ENCODE measurements at places on chromosomes 2 and 18.
A peak's percentile ranks its signal among the peaks of the same experiment; 100 is the strongest.

GRCh38 chr2:112941753-112942653, 31.0 kb downstream of the IL37 start:
- peak; percentile 96 for DNase-seq

DNA sequence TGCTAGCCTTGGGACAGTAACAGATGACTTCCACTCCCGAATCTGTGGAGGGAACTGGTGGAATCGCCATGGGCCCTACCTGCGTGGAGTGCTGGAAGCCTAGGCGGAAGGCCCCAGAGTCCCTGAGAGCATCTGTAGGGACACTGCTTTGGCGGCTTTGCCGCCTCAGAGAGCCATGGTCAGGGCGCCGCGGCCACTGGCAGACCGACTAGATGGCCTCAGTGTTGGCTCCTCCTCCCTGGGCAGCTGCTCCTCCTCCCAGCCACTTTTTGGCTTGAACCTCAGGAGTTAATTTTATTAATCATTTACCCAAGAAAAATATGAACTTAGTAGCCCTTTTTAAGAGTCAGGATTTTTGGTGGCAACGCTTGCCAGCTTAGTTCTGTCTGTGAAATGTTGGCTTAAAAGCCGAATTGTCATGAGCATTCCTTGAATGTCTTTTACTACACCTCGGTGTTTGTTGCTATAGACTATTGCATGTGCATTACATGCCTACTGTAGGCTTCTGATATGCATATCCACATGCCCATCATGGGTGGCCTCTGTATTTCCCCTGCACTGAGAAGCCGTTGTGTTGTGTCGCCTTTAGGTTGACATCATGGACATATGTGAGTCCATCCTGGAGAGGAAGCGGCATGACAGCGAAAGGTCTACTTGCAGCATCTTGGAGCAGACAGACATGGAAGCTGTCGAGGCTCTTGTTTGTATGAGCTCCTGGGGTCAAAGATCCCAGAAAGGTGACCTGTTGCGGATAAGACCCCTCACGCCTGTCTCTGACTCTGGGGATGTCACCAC, 2.4 kb downstream of the KLF11 start:
- peak; percentile 48 for DNase-seq

GRCh38 chr2:136207665-136208064, 89.7 kb upstream of the CXCR4 start:
- DNase-seq = no peak

DNA sequence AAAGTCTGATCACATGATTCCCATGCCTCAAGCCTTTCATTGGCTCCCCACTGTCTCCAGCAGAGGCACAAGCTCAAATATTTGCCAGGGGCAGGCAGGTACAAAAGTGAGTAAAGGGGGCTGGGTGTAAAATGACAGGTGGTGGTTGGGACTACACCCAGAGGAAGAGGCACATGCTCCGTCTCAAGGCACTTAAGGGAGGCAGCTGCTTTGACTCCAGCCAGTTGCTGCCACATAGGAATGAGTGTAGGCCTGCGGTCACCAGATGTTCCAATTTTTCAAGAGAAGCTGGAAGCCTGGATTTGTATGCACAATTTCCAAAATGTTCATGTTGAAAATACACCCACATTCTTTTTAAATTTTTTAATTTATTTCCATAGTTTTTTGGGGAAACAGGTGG, 164.4 kb downstream of the UPP2 start:
- no peak for DNase-seq

DNA sequence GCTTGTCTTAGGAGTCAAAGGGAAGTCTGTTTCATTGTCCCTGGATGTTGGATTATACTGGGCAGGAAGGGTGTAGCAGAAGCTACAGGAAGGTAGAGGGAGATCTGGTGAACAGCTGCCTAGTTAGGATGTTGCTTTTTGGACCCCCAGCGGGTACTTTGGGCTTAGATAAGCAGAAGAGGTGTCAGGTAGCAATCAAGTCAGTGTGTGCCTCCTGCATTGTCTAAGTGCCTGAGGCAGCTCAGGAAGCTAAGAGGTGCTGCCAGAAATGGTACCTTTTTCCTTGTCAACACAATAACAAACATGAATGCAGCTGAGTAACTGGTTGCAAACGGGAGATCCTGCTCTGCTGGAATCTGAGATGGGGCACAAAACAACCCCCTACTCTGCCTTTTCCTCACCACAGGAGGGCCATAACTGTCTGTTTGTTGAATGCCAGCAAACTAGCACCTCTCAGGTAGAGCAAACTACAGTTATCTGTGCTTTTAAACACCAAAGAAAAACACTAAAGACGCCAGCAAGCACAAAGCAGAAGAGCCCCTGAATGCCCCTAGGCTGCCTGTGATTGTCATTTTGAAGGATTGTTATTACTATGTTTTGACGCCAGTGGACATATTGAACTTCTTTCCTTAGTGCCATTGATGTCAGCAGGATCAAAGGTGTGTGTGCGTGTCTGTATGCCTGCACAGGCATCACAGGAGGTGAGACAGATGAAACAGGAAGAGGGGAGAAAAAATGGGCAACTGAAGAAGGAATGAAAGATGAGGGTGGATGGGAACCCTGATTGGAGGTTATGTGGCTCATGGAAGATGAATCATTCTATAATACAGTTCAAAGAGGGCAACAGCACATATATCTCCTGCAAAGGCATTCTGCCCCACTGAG, 151.4 kb downstream of the ETAA1 start:
- DNase-seq = peak; percentile 77

DNA sequence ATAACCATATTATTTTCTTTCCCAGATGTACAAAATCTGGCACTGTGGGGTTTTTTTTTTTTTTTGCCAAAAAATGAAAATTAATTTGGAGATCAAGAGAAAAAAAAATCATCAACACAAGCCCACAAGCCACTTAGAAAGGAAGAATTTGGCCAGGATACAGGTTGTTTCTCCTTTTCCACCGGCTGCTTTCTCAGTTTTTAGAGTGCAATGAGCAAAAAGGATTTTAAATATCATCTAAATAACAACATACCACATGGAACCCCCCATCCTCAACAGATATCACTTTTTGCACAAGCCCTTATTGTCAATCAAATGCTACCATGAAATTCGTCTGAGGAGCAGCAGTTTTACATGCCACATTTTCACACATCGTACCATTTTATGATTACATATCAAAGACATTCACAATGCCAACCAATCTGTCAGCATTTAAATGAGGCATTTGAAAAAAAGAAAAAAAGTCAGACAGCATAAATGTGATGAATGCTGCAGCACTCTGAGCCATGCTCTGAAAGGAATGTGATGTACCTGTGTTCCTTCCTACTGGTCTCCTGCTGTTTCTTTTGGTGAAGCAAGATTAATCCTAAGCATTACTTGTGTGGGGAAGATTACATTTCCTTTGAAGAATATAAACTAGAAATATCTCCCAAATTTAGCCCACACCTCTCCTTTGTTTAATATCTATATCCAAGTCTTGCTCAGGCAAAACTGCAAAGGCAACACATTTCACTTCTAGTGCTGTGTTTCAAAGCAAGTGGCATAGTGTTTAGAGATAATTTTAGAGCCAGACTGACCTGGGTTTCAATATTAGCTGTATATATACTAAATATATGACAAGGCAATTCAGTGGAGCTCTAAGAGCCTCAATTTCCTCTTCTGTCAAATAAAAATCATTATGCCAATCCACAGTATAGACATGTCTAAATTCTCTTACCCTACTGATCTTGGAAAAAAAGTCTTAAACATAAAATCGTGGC, 391.3 kb downstream of the CMPK2 start:
- no peak for DNase-seq

- DNase-seq = peak; percentile 66
Measured at GRCh38 chr18:13159579-13159978, 59.0 kb upstream of the LDLRAD4 start.

DNA sequence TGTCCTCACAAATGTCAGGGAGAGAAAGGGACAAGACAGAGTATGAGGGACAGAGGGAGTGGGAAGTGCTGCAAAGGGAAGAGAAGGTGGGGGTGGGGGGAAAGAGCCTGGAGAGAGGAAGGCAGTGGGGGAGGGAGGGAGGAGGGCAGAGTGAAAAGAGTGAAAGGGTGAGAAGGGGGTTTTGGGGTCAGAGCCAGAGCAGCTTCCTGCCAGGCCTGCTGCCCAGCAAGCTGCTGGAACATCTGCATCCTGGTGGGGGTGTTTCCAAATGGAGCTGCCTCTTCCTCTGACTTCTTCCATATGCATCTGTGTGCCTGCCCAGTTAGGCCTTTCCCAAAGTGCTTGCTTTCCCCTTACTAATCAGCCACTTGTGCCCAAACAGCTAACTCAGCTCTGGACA, 94.3 kb upstream of the CELF4 start:
- no peak for DNase-seq

- DNase-seq = no peak
Measured at GRCh38 chr2:38191516-38191915, 115.6 kb upstream of the CYP1B1 start.

- DNase-seq = no peak
Measured at GRCh38 chr2:7031547-7032245, 114.5 kb downstream of the RNF144A start.

DNA sequence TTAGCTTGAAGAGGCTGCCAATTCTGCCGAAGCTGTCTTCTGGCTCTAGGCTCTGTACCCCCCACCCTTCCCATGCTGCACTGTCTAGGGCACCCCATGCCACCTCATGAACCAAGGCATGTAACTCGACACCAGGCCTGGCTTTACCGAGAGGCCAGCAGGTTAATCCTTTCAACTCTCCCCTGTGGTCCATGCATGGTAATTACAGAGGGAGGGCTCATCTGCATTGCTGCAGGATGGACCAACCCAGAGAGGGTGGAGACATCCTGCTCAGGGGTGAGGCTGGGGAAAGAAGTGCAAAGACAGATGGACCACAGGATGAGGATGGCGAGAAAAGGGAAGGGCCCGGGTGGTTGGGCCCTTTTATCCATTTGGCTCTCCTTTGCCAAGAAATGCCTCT, 65.8 kb downstream of the KCTD1 start:
- peak; percentile 90 for DNase-seq

DNA sequence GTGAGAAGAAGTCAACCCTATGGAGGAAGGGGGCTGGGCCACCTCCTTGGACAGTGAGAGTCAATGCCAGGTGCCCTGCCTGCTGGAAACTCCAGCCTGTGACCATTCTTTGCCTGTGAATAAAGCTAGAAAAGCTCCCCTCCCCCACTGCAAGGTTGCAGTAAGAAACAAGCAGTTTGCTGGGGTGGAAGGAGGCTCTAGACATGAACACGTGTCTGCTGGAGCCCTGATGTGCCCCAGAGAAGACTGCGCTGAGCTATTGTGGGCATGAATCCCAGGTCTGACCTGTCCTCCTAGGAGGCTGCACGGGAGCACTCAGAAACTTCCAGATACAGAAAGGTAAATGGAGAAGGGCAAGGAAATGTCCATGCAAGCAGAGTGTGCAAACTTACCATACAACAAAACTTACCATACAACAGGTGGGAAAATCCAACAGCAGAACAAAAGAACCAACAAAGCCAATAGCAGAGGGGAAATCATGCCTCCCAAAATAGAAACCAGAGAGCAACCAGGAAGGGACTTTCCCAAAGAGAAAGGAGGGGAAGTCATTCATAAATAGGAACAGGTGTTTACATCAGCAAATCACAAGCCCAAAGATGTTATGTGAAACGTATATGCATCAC, 278.7 kb downstream of the BCL2 start:
- no peak for DNase-seq

- no peak for DNase-seq
Measured at GRCh38 chr2:76572981-76573380, 862.3 kb upstream of the GCFC2 start.

Measured in endodermal cell (in vitro differentiated cells).